ENCODE measurements at places on chromosomes 1 and 21. TPM values are rescaled to one million over a fixed set of nuclear protein-coding genes. Genes with fewer than 3 reads are reported as not detected.

PRELP gene
- total RNA-seq: 0.49 TPM

GIPC2 gene
- total RNA-seq: 0.25 TPM

RNU1-3 gene
- total RNA-seq: 73,230 TPM

ASAP3 gene
- total RNA-seq: 6.9 TPM

MYCBP gene
- 2.7 TPM for total RNA-seq

HPDL gene
- total RNA-seq: 1.7 TPM

IFT25 gene
- total RNA-seq: 15.2 TPM

ANKRD65 gene
- total RNA-seq: 0.49 TPM

PODN gene
- total RNA-seq: 1.5 TPM

SYTL1 gene
- total RNA-seq: 0.25 TPM

ANKRD34A gene
- 1.7 TPM for total RNA-seq

MROH9 gene
- not detected for total RNA-seq

SMG7 gene
- 29.0 TPM for total RNA-seq

RHD gene
- 0.25 TPM for total RNA-seq

AZIN2 gene
- 17.7 TPM for total RNA-seq

SDHB gene
- 61.5 TPM for total RNA-seq

MCOLN2 gene
- not detected for total RNA-seq

TMPRSS3 gene
- not detected for total RNA-seq

CCDC190 gene
- total RNA-seq: 0.98 TPM

CA6 gene
- not detected for total RNA-seq

TDRD5 gene
- total RNA-seq: 1.2 TPM

ADGRB2 gene
- 60.2 TPM for total RNA-seq

LDLRAD1 gene
- total RNA-seq: not detected

ITGB3BP gene
- 17.0 TPM for total RNA-seq

CXADR gene
- total RNA-seq: 255 TPM

IL19 gene
- not detected for total RNA-seq

SPRR2D gene
- total RNA-seq: not detected

CDA gene
- not detected for total RNA-seq

LCE2C gene
- total RNA-seq: not detected

RIPPLY3 gene
- under 0.01 TPM for total RNA-seq

AKT3 gene
- total RNA-seq: 219 TPM

RCC2 gene
- total RNA-seq: 17.5 TPM

LRRC53 gene
- under 0.01 TPM for total RNA-seq

APOBEC4 gene
- total RNA-seq: not detected

RGS18 gene
- total RNA-seq: 0.25 TPM

ATP1A2 gene
- total RNA-seq: 93.2 TPM

KIF26B gene
- 19.7 TPM for total RNA-seq

RAB42 gene
- 3.2 TPM for total RNA-seq

SELP gene
- 0.49 TPM for total RNA-seq

GBP7 gene
- not detected for total RNA-seq

ZP4 gene
- not detected for total RNA-seq

CYP4X1 gene
- total RNA-seq: 13.8 TPM

MYOG gene
- not detected for total RNA-seq

OTUD3 gene
- total RNA-seq: 7.9 TPM

DCST1 gene
- total RNA-seq: 0.25 TPM

FAM3B gene
- not detected for total RNA-seq
